Stimulated activated CD4-positive, alpha-beta T cell treated with anti-CD3 and anti-CD28 coated beads, TNF-alpha, amount 100 ng/mL, for 4 hours (primary cell): ENCODE measurements at places on chromosomes 11 and 22.
A peak's percentile ranks its signal among the peaks of the same experiment; 100 is the strongest.

GRCh38 chr11:41861838-41862237, 402.4 kb upstream of the LRRC4C start:
- no peak for DNase-seq

- no peak for DNase-seq
These were observed 41.9 kb downstream of the DNHD1 start for GRCh38 chr11:6538945-6539344.

DNA sequence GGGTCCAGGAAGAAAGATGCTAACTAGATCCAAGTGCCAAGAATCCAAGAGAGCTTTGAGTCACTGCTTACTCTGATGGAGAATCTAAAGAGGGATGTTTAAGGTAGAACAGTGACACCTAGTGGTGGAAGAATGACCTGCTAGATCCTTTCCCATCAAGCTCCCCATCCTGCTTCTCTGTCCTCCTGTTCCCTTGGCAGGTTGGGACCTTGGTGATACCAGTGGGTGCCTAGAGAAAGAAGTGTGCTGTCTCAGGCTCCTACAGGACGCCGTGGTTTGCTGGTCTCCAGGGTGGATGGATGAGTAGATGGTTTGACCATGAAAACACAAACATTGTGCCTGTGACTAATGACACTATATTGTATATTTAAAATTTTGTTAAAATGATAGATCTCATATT, 383.7 kb downstream of the TMEM135 start:
- peak; percentile 6 for DNase-seq

DNA sequence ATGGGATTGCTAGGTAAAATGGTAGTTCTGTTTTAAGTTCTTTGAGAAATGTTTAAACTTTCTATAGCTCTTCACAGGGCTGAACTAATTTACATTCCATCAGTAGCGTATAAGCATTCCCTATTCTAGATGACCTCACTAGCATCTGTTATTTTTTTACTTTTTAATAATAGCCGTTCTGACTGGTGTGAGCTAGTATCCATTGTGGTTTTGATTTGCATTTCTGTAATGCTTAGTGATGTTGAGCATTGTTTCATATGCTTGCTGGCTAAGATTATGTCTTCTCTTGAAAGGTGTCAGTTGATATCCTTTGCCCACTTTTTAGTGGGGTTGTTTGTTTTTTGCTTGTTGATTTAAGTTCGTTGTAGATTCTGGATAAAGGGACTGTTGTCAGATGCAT, 35.9 kb downstream of the MMP27 start:
- DNase-seq = no peak

DNA sequence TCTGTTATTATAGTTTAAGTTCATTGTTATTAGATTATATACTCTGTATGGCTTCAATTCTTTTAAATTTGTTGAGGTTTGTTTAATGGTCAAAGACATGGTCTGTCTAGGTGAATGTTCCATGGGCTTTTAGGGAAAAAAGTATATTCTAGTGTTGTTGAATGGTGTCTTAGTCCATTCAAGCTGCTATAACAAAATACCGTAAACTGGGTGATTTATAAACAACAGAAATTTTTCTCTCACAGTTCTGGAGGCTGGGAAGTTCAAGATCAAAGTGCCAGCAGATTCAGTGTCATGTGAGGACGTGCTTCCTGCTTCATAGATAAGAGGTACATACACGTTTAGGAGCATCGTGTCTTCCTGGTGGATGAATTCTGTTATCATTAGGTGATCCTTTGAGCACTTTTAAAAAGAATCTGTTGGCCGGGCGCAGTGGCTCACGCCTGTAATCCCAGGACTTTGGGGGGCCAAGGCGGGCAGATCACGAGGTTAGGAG, 26.2 kb downstream of the PPARA start:
- DNase-seq = no peak

- no peak for DNase-seq
These were observed 235.7 kb upstream of the CADM1 start for GRCh38 chr11:115739878-115740277.
